ENCODE measurements at places on chromosomes 3 and 15.

- DNase-seq: no peak
These were observed 168.8 kb upstream of the CADM2 start for GRCh38 chr3:84789961-84790360.

DNA sequence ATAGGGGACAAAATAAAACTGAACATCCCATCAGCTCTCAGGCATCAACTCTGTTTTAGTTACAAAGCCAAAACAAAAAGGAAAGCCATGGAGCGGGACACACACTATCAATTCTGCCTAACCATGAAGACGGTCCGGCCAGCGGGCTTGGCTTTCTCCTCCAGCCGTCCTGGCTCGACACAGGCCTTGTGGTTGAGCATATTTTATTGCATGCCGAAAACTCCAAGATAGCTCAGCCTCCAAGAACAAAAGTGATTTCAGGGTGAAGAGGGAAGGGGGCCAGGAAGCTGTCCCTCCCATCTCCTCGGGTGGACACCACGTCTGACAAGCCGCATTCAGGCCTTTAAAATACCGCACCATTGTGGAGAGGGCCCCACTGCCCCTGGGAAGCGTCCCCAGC, 31.2 kb downstream of the WNT5A start:
- DNase-seq: no peak

DNA sequence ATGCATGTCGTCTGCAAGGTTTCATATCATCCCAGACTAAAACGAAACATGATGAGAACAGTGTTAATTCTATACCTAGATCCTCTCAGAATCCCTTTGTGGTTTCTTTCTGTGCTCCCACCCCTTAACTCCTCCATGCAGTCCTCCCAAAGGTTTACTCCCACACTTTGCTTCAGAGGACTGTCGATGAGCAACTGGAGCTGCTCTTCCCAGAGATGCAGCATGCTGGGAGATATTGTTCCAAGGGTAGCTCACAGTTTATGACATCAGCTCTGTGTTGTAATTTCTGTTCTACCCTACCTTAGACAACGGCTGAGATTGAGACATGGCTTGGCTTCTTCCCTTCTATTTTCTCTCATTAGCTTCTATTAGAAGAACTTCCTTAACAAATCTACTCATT, 313.0 kb upstream of the COL8A1 start:
- DNase-seq: no peak

- DNase-seq: no peak
These were observed 3.3 kb downstream of the ADAM10 start for GRCh38 chr15:58746174-58746573.

GRCh38 chr3:99854756-99855298, 37.2 kb downstream of the CMSS1 start:
- no peak for DNase-seq
